ENCODE measurements at places on chromosomes 1 and 21.

- no peak for DNase-seq
These were observed 70.7 kb downstream of the PGM1 start for GRCh38 chr1:63663873-63664272.

DNA sequence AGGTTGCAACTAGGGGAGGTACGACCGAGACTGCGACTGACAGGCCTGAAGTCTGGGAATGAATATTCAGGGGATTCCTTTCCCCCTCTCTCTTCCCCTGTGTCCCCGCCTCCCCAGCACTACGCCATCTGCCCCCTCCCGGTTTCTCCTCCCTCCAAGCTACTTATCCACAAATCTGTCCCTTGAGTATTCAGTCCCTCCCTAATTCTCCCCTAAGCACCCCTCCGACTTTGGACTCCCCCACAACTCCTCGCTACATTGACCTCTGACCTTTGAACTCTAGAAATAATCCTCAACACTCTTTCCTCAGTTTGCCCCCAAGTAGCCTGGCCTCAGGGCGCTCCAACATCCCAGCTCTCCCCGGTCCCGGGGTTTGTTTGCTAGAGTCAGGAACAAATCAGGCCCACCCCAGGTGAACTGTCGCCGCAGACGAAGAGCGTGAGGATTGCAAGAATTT, 393 bp downstream of the LYSMD1 start:
- DNase-seq, result no peak

- DNase-seq, result peak; percentile 96
These were observed at the start of gene UBXN11 for GRCh38 chr1:26306290-26307229. UBXN11 (minus strand) TSS chr1:26306636; CDS start chr1:26302883, 3,753 bp downstream.

GRCh38 chr1:55277377-55278130, 62.4 kb upstream of the USP24 start:
- DNase-seq, result peak; percentile 87

GRCh38 chr1:200154069-200154767, 126.7 kb downstream of the NR5A2 start:
- peak; percentile 37 for DNase-seq

- no peak for DNase-seq
These were observed 32.1 kb downstream of the LYST start for GRCh38 chr1:235834620-235835019.

- DNase-seq, result no peak
These were observed 2.1 kb downstream of the PLA2G2E start for GRCh38 chr1:19921310-19921709.

DNA sequence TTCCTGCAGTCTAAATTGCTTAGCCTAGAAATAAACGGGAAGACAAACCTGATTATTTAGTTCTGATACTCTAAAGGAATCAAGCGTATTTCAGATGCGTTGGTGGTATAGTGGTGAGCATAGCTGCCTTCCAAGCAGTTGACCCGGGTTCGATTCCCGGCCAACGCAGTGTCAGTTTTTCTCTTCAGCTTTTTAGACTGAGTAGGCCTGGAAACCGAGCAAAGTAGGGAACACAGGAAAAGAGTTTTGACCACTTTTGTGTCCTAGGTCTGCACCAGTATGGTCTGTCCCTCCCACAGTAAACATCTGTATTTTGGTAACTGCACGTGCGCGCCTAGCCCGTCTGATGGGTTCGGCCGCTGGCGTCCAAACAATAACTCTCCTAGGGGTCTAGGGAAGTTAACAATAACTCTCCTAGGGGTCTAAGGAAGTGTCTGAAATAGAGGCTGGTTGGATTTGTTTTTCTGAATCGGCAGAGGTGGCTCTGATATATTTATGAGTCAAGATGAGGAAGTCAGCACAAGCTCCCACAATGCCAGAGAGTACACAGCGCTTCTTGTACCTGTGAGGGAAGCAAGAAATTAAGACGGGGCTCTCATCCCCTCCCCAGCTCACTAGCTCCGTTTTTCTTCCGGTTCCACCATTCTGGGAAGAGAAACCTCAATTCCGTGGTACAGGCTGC, 15.6 kb upstream of the HJV start:
- DNase-seq, result peak; percentile 84

DNA sequence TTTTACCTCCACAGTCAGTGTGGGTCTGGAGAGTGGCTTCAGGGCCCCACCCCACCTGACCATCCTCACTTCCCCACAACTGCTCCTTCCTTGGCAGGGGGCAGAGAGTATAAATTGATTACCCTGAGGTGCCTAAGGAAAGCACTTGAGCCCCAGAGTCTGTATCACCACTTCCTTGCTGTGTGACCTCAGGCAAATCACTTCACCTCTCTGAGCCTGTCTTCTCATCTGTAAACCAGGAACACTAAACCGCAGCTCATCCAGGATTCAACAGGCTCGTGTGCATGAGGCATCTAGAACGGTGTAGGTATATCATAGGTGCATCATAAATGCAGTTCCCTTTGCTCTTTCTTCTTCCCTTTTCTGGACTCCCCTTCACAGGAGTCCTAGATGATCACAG, 43.4 kb downstream of the GRIK3 start:
- DNase-seq, result no peak

DNA sequence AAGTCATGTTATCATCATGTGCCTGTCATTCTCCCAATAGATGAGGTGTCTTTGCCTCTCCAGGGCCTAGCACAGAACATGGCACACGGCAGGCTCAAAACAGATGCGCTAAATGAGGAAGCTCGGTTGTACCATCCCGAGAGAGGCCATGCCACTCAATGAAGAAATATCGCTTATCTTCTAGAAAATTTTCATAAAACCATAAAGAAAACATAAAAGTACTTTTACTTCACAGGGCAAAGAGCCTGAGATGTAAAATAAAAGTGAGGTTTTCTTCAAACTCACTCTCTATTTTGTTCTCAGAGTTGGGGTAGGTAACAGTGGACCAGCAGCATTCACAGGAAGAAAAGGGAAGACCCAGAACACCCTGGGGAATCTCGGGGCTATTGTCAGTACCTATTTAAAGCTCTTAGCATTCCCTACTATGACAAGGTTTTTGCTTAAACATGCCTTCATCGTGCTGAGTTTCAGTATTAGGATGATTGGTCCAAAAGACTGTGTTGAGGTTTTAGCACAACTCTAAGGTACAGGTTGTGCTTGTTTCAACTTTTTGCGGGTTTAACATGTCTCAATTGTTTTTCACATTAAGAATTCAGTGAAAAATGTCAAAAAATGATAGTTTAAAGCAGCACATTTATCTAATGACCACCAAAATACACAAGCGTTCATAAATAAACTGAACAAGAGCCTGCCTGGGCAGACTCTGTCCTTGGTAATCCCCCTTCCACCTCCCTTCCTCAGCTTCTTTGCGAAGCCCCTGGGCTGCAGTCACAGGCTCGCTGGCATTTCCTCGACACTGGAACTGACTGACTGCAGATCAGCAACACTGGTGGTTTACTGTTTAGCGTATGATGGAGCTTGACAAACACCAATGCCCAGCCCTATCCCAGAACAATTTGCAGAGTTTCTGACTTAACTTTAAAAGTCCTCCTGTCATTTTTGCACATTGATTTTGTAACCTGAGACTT, 55.6 kb downstream of the COQ8A start:
- no peak for DNase-seq

GRCh38 chr1:223189903-223190724, 47.1 kb upstream of the TLR5 start:
- peak; percentile 21 for DNase-seq

DNA sequence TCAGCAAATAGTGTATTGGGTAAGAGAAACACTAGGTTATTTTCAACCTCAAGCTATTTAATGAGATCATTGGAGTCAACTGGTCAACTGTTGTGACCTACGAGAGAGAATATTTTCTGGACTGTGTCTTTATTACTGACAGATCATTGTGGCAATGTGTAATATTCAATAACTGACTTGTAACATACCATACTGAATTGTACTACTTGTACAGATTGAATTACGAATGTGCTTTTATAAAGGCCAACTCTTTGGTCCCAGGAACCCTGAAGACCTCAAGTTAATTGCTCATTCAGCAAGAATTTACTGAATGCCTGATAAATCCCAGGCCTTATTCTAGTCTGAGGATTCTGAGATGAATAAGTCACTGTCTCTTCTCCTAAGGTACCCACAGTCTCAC, 56.1 kb upstream of the CAMK1G start:
- no peak for DNase-seq

- DNase-seq, result no peak
These were observed 124.6 kb upstream of the CAMK1G start for GRCh38 chr1:209458921-209459320.

DNA sequence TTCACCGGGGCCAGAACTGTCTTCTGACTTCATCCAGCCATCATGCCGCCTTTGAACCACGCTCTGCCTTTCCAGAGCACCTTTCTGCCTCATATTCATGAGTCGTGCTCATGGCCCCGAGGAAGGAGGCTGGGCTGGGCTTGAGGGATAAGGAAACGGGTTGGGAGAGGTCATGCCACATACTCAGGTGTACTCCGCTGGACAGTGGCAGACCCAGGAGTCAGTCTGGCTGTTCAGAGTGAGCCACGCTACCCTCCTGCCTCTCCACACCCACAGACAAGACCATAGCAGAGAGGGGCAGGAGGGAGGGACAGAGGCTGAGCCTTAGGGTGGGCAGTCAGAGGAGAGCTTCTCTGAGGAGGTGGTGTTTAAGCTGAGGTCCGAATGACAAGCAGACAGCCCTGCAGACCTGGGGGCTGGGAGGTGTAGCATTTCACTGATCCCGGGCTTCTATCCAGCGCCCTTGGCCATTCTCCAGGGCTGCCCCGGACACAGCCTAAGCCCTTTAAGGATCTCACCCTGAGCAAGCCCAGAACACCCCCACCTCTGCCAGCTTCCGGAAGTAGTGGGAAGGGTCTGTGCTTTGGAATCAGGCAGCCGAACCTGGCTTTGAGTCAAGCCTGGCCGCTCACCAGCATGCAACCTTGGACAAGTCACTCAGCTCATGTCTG, 102.3 kb downstream of the LACTBL1 start:
- DNase-seq, result no peak

Measured in suppressor macrophage (primary cell).